DMS53 (cell line): ENCODE measurements at places on chromosomes 3 and 15.

DNA sequence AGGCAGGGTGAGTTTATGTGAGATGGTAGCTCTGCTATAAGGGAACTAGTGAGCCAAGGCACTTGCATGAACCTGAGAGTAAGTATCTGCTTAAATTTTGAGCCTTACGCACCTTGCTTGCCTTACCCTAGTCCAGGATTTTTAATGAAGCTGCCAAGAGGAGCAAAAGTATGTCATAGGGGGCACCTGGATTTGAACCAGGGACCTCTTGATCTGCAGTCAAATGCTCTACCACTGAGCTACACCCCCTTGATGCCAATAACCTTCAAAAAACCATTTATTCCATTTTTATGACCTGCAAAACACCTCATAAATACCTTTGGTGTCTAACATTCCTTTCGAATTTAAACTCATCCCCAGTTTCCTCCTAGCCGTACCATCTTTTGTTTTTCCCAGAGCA is 88.3 kb upstream of the ACP3 start:
- peak; percentile 14 for DNase-seq

GRCh38 chr3:87136066-87136596 is 91.0 kb upstream of the CHMP2B start:
- DNase-seq: no peak

DNA sequence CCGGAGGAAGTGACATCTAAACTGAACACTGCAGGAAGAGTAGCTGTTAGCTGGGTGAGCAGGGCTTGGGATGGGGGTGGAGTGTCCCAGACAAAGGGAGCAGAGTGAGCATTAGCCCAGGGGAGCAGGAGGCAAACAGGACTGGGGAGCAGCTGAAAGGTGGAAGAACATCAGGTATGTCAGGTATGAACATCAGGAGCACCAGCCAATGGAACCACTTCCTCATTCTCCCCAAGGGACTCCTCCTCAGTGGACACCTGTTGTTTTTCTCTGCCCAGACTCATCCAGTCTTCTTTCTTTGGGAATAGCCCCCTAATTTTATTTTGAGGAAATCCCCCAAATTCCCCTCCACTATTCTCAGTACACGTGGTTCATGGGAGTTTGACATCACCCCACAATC is 107.7 kb upstream of the RAD18 start:
- no peak for DNase-seq

- no peak for DNase-seq
These were observed 46.2 kb downstream of the CNTN6 start for GRCh38 chr3:1139071-1139470.

DNA sequence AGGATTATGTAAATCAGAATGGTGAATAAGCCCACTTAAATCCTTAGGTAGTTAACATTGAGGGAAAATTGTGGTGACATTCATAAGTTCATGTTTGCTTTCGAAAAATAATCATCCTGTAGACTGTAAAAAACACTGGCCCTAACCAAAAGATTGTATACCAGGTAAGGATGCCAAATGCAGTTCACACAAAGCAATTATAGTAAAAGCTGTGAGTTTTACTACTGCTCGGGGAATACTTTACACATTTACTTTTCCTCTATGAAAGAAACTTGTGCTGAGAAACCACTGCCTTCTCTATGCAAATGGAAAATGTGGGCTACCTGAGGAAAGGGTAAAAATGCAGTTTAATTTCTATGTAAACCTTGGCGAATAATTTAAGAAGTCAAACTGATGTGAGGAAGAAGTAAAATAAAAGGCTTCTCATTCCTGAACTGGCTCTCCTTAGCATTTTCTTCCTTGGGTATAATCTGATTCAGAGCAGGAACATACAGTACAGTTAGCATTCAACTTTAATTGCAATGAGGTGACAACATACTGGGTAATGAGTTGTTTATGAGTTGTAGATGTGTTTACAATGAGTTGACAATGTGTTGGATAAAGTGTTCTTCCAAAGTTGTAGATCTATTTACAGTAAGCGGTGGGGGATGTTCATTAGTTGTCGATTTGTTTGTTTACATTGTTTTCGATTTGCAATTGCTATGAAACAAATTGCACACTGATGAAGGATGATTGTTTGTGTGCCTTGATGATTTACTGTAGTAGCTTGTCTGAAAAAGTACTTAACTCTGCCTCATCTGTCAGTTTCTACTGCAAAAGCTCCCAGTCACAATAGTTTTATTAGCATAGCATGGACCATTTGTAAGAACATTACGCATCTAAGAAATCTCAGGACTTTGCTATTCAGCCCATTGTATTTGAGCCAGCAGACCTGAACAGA is 453.0 kb upstream of the DPH6 start:
- no peak for DNase-seq

DNA sequence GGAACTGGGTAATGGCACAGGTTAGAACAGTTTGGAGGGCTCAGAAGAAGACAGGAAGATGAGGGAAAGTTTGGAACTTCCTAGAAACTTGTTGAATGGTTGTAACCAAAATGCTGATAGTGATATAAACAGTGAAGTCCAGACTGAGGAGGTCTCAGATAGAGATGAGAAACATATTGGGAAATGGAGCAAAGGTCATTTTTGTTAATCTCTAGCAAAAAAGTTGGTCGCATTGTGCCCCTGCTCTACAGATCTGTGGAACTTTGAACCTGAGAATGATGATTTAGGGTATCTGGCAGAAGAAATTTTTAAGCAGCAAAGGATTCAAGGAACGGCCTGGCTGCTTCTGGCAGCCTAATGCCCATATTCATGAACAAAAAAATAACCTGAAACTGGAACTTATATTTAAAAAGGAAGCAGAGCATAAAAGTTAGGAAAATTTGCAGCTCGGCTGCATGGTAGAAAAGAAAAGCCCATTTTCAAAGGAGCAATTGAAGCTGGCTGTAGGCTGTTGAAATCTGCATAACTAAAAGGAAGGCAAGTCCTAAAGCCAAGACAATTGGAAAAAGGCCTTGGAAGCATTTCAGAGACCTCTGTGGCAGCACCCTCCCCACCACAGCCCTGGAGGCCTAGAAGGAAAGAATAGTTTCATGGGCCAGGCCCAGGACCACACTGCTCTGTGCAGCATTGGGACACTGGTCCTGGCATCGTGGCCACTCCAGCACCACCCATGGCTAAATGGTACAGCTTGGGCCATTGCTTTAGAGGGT is 182.6 kb upstream of the CD96 start:
- no peak for DNase-seq

- no peak for DNase-seq
These were observed 790.1 kb upstream of the CFAP20DC start for GRCh38 chr3:59839810-59840515.

DNA sequence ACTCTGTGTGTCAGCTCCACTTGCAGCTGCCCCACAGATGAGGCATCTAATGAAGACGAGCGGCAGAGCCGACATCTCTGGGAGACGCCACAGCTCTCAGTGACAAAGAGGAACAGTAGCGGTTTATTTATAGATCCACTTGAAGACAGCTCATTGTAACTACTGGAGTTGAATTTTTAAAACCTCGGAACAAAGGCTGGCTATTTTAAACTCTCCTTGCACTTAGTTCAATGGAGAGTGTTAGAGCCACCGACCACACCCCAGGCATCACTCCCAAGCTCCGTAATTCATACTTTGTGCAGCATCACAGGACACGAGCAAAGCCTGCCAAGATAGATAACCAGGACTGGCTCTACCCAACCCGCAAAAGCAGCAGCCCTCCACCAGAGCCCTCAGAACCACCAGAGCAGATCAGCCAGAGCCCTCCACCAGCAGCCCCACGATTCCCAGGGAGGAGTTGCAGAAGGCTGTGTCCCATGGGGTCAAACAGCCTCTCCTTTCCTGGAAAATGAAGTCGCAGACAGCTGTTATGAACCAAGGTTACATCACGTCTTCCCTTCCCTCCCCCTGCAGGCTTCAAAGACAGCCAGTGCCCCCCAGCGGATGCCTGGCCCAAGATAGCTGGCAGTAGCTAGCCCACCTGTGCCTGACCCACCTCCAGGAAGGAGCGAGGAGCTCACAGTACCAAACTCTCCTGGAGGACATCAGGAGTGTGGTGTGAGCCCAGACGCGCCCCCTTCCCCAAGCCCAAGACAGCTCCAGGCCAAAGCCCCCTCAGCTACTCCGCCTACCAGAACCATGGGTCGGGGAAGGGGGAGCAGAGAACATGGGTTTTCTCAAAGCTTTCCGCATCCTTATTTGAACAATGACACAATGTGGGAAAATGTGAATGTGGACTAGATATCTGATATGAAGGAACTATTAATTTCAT is 45.7 kb downstream of the POC1A start:
- no peak for DNase-seq

DNA sequence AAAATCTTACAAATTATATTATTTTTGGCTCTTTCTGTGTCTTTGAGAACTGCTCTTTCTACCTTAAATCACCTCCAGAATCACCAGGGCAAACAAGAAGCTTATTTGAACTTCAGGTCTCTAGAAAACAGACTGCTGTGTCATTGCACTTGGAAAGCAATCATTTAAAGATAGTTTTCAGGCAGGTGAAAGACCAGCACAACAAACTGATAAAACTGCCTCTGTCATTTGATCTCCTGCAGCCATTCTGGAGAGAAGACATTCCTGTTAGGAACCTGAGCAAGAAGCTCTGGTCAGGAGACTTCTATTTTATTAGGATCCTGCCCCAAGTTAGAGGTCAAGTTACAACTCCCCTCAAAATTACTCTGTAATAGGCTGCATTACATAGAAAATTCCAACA is 50.7 kb upstream of the AP4E1 start:
- peak; percentile 18 for DNase-seq

DNA sequence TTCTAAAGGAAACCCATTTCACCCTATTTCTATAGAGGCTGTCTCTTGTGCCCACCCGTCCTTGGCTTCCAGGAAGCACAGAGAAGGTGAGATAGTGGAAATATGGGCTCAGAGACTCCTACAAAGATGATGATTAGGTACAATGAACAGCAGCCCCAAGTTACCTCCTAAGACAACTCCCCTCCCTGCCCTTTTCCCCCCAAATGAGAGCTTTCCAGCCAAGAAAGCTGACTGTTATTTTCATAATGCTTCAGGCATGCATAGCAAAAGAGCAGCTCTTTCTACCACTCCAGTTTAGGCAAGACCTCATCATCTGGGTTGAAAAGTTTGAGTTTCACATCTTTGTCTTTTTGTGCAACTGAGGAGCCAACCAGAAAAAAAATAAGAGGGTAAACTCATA is 248.8 kb upstream of the ADAMTS9 start:
- DNase-seq: no peak

DNA sequence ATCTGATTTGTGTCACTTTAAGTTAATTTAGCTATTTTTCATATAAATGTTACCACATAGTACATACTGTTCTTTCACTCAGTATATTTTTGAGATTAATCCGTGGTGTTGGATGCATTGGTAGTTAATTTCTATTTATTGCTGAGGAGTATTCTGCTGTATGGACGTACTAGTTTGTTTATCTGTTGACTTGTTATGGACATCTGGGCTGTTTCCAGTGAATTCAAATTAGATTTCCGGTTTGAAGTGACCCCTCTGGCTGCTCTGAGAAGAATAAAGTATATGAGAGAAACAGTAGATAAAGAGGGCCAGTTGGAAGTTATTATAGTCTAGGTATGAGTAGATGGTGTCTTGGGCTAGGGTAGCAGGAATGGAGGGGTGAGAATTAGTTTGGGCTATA is 15.6 kb downstream of the KAT2B start:
- DNase-seq: no peak

GRCh38 chr3:49552087-49552486 is 2.2 kb upstream of the BSN start:
- no peak for DNase-seq

DNA sequence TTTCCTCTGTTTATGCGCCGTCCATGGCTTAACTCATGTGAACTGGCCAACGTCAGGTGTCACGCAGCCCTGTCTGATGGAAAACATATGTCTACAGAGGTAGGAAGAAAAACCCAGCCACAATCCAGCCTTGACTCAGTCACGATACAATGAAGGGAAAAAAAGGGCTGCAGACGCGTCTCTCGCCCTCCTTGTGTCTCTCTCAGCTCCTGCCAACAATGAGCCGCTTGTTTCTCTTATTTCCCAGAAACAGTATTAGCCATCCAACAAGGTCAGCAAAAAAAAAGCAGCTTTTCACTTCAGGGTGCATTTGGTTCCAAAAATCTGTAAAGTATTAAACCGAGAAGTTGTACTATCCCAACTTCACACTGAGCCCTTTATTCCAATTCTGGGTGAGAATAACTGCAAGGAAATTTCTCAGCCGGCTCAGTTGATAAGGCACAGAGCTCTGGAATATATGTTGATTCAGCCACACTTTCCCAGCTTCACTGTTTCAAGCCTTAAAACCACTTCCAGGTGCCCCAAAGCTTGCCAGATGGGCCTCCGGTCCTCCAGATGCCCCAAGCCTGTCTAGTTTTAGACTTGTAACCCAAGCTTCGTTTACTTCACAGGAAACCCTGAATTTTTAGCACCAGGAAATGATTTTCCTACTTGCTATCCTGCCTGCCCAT is 79.4 kb downstream of the TM4SF4 start:
- DNase-seq: no peak

GRCh38 chr3:63479661-63480035 is 172.8 kb upstream of the SNTN start:
- no peak for DNase-seq

GRCh38 chr3:32705232-32705631 is 20.2 kb downstream of the CNOT10 start:
- DNase-seq: no peak

- DNase-seq: no peak
These were observed 969.0 kb upstream of the ALCAM start for GRCh38 chr3:104397713-104398112.

DNA sequence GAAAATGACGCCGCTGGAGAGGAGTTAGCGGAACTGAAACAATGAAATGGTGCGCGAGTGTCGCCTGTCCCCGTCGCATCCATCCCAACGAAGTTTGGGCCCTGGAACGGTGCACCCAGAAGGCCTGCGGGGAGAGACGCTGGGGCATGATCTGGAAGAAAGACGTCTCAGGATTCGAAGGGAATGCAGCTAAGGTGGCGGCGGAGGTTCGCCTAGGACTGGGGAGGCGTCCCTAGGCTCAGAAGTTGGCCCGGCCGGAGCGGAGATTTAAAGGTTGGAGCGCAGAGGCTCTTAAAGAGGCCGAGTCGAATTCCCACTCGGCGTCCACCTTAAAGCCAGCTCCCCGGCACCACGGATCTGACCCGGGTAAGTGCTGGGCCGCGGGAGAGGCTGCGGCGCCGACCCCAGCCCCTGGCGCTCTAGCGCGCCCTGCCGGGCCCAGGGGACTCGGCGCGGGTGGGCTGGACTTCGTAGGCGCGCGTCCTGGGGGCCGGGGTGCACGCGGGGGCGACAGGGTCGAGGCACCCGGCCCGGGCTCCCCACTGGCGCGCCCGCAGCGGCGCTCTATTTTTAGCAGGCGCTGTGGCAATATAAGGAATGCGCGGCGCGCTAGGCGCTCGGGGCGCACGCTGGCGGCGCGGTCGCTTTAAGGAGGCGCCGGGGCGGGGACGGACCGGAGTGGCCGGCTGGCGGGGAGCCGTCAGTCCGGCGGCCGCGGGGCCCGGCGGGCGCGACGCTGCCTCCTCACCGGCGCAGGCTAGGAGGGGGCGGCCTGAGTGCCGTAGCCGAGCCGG is at the start of gene MRAS:
Gene MRAS, plus strand, starts transcription at position 620 of the 794 bp plus-strand sequence. CDS start 24,305 bp downstream, outside the sequence.
- DNase-seq: peak; percentile 71

DNA sequence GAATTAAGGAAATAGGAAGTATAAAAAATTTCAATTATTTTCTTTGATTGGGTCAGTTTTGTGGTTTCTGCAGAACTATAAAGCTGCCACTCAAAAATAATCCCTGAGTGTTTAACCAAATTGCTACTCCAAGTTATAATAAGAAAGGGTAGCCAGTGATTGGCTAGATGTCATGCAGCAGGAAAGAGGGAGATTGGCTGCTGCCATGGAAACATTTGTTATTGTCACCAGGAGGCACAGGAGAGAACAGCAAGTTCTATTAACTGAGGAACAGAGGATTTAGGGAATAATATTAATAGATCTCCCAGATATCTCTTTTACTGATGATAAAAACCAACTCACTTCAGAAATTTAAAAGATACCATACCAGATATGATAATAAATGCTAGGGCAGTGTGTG is 42.6 kb downstream of the CLDN1 start:
- no peak for DNase-seq
